CD4-positive, alpha-beta memory T cell (primary cell): ENCODE measurements at places on chromosomes 7 and 10. TPM values are rescaled to one million over a fixed set of nuclear protein-coding genes. Genes with fewer than 3 reads are reported as not detected.

The UNC5B gene
- total RNA-seq = not detected

The TEX47 gene
- total RNA-seq = not detected

The CHAT gene
- total RNA-seq = not detected

The NPTX2 gene
- not detected for total RNA-seq

The CYP2C9 gene
- total RNA-seq = not detected

The CRHR2 gene
- not detected for total RNA-seq

The ASZ1 gene
- not detected for total RNA-seq

The LRRC72 gene
- total RNA-seq = not detected

The PON3 gene
- total RNA-seq = not detected

The OPALIN gene
- not detected for total RNA-seq

DNA sequence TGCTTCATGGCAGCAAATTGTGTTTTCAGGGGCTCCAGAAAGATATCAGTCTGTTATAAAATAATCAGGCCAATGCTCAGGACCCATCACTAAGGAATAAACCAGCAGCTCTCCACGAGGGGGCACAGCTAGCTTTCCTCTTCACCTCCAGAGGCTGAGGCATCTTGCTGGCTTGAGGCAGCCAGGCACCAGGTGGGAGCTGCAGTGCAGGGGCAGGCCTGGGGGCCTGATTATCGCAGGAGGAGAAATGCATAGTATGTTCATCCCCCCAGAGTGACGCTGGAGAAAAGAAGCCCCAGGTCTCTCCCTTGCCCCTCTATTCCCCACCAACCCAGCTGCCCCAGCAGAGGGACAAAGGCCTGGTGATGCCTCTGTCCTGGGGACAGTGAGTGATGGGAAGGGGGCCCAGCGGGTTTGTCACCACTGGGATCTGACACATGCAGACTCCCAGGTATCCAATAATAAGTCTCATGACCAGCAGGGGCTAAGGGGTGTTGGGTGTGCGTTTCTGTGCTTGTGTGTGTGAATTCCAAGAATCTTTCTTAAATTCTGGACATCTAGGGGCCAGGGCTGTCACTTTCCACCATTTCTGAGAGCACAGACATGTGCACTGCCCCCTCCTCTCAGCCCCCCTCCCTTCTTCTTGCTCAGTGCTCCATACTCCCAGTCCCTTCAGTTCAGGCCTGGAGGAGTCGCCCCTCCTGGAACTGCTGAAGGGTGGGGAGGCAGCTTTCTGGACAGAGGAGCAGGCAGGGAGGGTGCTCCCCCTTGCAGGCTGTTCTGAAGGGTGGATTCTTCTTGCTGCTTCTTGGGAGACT, 128.1 kb upstream of the FAM20C start:
- no peaks in the 10 kb centered on the region for H3K36me3 ChIP-seq
- no peak overlapping the region for H3K4me3 ChIP-seq
- H3K27ac ChIP-seq = no peak overlapping the region
- H3K27me3 ChIP-seq = no peaks in the 10 kb centered on the region
- no peaks in the 10 kb centered on the region for H3K4me1 ChIP-seq

DNA sequence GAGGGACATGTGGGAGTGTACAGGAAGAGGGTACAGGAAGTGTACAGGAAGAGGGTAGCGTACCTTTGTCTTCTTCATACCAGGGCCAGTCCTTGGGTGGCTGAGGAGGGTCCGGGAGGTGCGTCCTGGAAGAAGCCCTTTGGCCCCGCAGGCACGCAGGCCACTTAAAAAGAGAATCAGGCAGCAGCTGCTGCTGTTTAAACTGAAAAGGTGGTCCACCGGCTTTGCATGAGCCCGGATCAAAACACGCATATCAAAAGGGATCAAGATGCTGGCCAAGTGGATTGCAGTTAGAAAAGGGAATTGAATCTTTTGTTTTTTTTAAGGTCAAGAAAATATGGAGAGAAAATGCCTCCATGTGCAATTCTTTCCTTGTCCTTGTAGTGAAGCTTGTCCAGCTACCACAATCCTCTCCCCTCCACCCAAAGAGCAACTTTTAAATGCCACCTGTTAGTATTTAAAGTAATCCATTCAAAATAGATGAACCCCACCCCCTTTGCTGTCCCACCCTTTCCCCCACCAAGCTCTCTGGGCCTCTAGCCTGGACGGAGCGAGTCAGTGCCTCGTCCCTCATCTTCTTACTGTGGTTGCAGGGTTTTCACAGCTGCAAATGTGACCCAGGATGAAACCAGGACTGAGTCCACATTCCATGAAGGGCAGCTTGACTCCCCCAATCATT, 142.8 kb downstream of the GLCCI1 start:
- H3K4me1 ChIP-seq = peaks cover 39% of the 10 kb centered on the region
- H3K36me3 ChIP-seq = no peaks in the 10 kb centered on the region
- H3K27ac ChIP-seq = no peak overlapping the region

DNA sequence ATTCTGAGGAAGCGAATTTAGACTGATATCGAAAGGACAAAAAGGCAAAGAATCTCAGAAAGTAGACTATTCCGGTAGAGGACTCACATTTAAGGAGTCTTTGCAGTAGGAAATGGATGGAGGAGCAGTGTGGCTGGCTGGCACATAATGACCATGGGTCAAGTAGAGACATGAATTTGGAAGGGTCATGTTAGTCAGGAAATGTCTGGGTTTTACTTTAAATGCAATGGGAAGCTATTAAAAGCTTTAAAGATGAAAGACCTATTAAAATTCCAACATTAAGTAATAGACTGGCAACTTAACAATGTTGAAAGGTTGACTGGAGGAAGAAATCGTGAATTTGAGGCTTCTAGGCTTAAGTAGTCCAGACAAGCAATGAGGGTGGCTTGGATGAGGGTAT, 90.0 kb upstream of the SEMA3C start:
- no peaks in the 10 kb centered on the region for H3K27me3 ChIP-seq
- H3K4me1 ChIP-seq = no peaks in the 10 kb centered on the region
- H3K27ac ChIP-seq = no peak overlapping the region
- H3K36me3 ChIP-seq = no peaks in the 10 kb centered on the region

- no peak overlapping the region for H3K27ac ChIP-seq
- no peaks in the 10 kb centered on the region for H3K36me3 ChIP-seq
- DNase-seq = no peak
- no peak overlapping the region for H3K4me3 ChIP-seq
These were observed 20.3 kb downstream of the CACUL1 start for GRCh38 chr10:118734475-118734874.

DNA sequence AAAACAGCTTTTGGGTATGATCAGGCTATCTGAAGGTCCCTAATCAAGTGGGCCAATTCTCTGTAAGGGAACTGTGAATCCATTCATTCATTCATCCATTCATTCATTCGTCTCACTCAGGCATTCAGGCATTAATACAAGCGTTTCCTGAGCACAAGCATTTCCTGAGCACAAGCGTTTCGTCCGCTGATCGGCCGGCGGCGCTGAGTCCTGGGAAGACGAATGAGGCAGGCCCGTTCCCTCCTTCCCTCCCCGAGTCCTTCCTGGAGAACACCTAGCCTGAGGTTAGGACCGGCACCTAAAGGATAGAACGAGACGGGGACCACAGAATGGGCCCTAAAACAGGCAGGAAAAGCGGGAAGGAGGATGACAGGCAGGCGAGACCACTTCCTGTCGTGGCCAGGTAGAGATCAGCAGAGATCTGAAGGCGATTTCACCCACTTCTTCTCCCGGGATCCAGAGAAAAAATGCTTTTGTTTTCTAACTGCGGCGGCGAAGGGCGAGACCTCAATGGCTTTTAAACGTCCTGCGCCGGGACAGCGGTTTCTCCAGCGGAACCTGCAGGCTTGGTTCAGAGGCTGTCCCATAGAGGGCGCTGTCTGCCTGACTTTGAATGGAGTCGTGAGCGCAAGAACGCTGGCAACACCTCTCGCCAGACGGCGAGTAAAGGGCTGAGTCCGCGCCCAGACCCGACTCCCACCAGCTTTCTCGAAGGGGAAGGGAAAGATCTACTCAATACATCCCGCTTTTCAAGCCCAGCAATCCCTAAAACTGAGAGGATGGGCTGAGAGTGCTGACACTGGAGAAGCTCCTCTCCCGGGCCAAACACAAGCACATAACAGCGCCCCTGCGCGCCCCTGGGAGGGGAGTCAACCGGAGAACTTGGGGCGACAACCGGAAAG, 2.9 kb upstream of the HMX3 start:
- no peak overlapping the region for H3K27ac ChIP-seq
- H3K4me3 ChIP-seq = no peak overlapping the region
- peak; percentile 78 for DNase-seq
- peaks cover 46% of the 10 kb centered on the region for H3K4me1 ChIP-seq

- peak within 1 kb of the TSS; percentile 41 for H3K4me3 ChIP-seq
- H3K27me3 ChIP-seq = peaks cover 28% of the 10 kb centered on the region
- DNase-seq = no peak
- H3K27ac ChIP-seq = no peak within 1 kb of the TSS
- no peaks in the 10 kb centered on the region for H3K36me3 ChIP-seq
- H3K4me1 ChIP-seq = peaks cover 25% of the 10 kb centered on the region
These were observed at the start of gene HTRA1 for GRCh38 chr10:122461367-122461728. Gene HTRA1, plus strand, starts transcription at chr10:122461553. Its CDS starts 100 bp downstream, at chr10:122461653.

GRCh38 chr10:72001033-72001395, 36.8 kb downstream of the CHST3 start:
- no peak overlapping the region for H3K27ac ChIP-seq
- H3K4me3 ChIP-seq = no peak overlapping the region
- H3K27me3 ChIP-seq = no peaks in the 10 kb centered on the region

- DNase-seq = no peak
- no peak overlapping the region for H3K27ac ChIP-seq
- no peaks in the 10 kb centered on the region for H3K4me1 ChIP-seq
These were observed 86.8 kb downstream of the NOD1 start for GRCh38 chr7:30391806-30392205.

GRCh38 chr10:5284311-5285057, 80.3 kb upstream of the UCN3 start:
- peak overlapping the region; percentile 23 for H3K27ac ChIP-seq
- H3K36me3 ChIP-seq = no peaks in the 10 kb centered on the region
- no peaks in the 10 kb centered on the region for H3K27me3 ChIP-seq
- DNase-seq = no peak

DNA sequence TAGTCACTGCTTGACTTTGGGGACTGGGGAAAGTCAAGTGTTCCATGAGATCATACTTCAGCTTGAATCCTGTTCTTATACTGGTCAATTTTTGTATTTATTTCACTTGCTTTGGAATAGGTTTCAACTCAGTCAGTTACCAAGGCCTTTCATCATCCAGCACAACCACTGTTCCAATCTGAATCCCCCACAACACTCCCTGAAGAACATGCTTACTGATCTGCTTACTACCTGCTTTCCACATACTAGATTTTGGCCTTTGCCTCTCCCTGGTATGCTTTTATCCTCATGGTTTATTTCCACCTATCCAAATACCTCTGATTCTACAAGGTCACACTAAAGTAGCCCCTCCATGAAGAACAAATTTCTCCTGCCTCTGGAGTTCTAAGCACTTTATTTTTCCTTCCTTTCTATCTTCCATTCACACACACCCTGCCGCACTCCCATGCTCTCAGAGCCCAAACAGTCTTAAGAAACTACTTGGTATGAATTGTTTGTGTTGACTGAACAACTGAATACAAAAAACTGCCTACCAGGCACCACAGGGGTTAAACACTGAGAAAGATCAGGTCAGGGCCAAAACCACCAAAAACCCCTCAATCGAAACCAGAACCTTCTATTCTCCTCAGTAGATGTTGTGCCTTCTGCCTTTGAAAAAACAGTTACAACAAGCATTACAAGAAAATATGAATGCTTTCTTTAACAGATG, 178.1 kb downstream of the AVL9 start:
- no peaks in the 10 kb centered on the region for H3K36me3 ChIP-seq
- no peaks in the 10 kb centered on the region for H3K27me3 ChIP-seq
- H3K4me3 ChIP-seq = no peak overlapping the region
- no peaks in the 10 kb centered on the region for H3K4me1 ChIP-seq
- DNase-seq = no peak
- no peak overlapping the region for H3K27ac ChIP-seq

- no peak overlapping the region for H3K4me3 ChIP-seq
- no peaks in the 10 kb centered on the region for H3K4me1 ChIP-seq
- no peak for DNase-seq
These were observed 396.4 kb downstream of the SDK1 start for GRCh38 chr7:3697472-3697871.

DNA sequence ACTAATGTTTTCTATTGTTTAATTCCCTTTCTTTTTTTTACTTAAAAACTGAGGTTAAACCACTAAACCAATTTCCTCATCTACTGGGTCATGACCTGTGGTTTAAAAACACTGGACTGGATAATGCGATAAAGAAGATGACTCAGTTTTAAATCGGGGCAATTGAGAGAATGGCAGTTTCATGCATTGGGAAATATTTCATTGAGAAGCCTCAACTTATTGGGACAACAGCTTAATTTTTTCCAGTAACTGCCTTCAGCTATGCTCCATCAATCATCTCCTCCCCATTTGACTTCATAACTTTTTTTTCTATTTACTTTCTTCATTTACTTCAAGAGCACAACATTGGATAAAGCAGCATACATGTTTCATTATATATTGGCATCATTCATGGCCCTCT, 61.8 kb upstream of the MET start:
- H3K27me3 ChIP-seq = no peaks in the 10 kb centered on the region
- DNase-seq = no peak
- H3K36me3 ChIP-seq = no peaks in the 10 kb centered on the region
- no peak overlapping the region for H3K4me3 ChIP-seq
- no peaks in the 10 kb centered on the region for H3K4me1 ChIP-seq

GRCh38 chr7:28038175-28038797, 142.3 kb downstream of the JAZF1 start:
- no peak for DNase-seq
- H3K36me3 ChIP-seq = no peaks in the 10 kb centered on the region
- H3K4me1 ChIP-seq = no peaks in the 10 kb centered on the region
- H3K27me3 ChIP-seq = no peaks in the 10 kb centered on the region

- no peaks in the 10 kb centered on the region for H3K4me1 ChIP-seq
- H3K27me3 ChIP-seq = peaks cover 17% of the 10 kb centered on the region
- DNase-seq = no peak
- H3K27ac ChIP-seq = no peak overlapping the region
These were observed 17.9 kb upstream of the MNX1 start for GRCh38 chr7:157028199-157028903.

DNA sequence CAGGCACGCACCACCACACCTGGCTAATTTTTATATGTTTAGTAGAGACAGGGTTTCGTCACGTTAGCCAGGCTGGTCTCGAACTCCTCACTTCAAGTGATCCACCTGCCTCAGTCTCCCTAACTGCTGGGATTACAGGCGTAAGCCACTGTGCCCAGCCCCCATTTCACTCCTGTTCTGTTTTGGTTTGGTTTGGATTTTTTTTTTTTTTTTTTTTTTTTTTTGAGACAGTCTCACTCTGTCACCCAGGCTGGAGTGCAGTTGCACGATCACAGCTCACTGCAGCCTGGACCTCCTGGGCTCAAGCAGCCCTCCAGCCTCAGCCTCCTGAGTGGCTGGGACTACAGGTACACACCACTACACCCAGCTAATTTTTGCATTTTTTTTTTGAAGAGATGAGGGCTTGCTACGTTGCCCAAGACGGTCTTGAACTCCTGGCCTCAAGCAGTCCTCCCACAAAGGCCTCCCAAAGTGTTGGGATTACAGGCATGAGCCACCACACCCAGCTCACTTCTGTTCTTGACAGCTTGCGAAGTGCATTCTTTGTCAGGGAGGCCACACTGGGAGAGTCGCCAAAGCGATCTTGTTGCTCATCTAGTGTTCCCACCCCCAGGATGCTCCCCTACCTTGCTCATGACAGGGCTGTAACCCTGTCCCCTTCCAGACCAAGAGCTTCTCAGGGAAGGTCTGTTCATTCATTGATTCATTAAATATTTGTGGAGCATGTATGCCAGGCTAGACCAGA, 229.1 kb downstream of the CUX1 start:
- no peak overlapping the region for H3K4me3 ChIP-seq
- no peaks in the 10 kb centered on the region for H3K27me3 ChIP-seq
- no peak for DNase-seq
- no peaks in the 10 kb centered on the region for H3K4me1 ChIP-seq
- no peak overlapping the region for H3K27ac ChIP-seq
